ENCODE measurements at places on chromosomes 4 and X.

GRCh38 chrX:105017641-105018040, 202.9 kb downstream of the TEX13A start:
- no peak for DNase-seq

DNA sequence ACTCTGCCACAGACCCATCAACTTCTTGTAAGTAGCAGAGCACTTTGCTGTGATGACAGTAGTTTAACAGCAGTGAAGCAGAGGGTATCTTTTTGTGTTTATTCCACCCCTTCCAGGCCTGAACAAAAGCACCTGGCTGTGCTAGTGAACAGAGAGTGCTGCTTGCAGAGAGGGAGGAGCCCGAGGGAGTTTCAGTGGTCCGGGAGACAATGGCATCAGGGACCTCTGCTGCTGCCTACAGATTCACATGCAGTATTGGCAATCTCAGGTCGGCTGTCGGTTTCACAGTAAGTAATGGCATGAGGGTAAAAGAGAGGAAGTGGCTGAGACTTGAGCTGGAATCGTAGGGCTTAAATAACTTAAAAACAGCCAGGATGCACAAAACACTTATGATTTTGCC, 755.8 kb downstream of the RPA4 start:
- DNase-seq, result no peak

GRCh38 chr4:10096201-10096977, 20.2 kb downstream of the WDR1 start:
- peak; percentile 68 for DNase-seq

DNA sequence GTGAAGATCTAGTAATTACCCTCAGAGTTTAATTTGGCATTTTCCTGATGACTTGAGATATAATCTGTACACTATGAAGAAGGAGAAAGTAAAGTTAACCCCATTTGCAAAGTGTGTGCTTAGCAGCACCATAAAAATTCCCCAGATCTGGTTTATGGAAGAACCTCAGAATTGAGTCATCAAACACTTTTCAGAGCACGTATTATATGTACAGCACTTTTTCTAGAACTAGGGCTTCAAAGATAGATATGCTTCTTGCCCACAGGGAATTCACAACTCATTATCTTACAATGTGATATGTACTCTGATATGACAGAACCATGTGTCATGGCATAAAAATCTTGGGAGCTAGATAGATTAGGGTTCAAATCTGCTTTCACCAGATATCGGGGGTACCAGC, 150.9 kb downstream of the SLC10A7 start:
- DNase-seq, result no peak

DNA sequence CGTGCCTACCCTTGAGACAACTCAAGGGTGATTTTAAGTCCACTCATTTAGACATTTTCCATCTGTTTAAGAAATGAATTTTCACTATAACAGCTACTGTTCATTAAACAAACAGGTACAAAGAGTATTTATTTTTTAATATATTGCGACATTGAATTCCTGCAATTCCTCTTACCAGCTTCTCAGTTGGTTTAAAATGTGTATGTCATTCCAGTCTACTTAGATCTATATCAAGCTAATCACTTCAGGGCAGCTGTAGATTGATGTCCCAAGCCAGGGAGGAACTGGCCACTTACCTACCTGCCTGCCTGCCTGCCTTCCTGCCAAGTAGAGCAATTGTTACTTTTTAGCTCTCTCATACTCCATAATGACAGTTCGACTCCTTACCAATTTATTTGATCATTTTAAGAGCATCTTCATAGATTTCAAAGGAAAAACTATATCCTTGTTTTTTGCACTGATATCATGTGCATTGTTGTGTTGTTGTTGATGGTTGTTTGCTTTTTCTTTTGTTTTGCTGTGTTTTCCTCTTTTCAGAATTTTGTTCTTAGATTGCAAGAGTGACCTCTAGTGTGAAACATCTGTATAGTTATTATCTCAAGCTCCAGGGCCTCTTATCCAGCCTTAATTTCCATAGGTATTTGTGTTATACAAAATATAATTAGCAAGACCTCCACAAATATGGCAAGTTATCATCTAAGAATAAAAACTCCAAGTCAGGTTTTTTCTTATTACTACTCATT, 120.9 kb upstream of the NRK start:
- no peak for DNase-seq

- no peak for DNase-seq
Measured at GRCh38 chrX:19649226-19649995, 134.1 kb upstream of the MAP3K15 start.
